Thoracic aorta (tissue), 2 donors: ENCODE measurements at places on chromosomes 16 and 17.

- DNase-seq: no peak
Measured at GRCh38 chr17:46027976-46028325, 28.9 kb downstream of the STH start.

DNA sequence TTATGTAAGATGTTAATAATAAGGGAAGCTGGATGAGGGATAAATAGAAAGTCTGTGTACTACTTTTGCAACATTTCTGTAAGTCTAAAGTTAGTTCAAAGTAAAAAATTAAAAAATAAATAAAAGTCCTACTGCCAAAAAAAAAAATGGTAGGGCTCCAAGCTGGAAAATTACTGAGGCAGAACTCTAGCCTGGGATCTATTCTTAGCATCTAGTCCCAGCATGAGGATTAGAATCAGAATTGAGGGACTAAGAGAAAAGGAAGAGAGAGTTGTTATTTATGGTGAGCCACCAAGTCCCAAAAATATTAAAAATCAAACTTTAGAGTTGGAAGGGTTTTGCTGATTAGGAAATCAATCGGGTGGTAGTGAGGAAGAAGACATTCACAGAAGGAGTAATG is 110.3 kb downstream of the CYB561 start:
- no peak for DNase-seq

GRCh38 chr16:3881499-3881990 is 1.0 kb upstream of the CREBBP start:
- no peak for DNase-seq

- no peak for DNase-seq
Measured at GRCh38 chr17:31738488-31738887, 120.6 kb downstream of the COPRS start.

DNA sequence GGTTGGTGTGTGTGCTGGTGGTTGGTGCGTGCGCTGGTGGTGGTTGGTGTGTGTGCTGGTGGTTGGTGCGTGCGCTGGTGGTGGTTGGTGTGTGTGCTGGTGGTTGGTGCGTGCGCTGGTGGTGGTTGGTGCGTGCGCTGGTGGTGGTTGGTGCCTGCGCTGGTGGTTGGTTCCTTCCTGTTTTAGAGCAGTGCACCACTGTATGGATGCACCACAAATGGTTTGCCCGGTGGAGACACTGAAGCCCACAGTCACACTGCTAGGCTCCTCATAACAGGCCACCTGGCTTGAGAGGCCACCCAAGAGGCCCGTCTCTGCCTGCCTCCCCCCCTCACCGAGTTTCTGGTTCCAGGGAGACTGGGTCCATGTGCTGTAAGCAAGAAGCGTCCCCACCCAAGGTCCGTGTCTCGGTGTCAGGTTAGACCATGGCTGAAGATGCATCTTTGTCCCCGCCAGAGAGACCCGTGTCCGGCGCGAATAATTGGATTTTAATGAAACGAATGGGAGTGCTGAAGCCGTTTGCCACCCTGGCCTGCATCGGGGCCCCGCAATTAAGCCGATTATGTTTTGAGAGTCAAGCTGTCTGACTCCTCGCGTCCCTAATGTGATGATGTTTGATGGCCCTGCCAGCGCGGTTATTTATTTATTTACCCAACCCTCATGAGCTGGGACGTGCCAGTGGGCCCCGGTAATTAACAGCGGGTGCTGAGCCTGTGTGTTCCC is 161.3 kb upstream of the GSE1 start:
- no peak for DNase-seq

GRCh38 chr16:84999857-85000480 is 11.4 kb downstream of the ZDHHC7 start:
- no peak for DNase-seq

- DNase-seq: no peak
Measured at GRCh38 chr17:38789185-38789584, 10.2 kb downstream of the PIP4K2B start.

DNA sequence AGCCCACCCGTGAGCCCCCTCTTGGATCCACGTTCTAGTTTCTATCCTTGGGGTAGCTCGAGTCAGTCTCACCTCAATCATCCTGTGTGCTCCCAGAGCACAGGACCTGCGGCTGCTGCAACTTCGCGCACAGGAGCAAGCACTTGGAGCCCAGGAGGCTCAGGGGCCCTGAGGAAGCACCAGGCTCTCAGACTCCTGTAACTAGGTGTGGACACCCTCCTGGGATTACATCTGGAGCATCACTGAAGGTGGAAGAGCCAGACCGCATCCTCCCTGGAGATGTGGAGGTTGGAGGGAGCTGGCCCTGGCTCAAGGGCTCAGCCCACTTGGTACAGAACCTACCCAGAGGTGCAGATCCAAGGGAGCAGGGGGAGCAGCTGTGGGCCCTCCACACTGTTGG is 2.7 kb downstream of the HBQ1 start:
- no peak for DNase-seq

- no peak for DNase-seq
Measured at GRCh38 chr16:53792161-53792951, 88.4 kb downstream of the FTO start.

DNA sequence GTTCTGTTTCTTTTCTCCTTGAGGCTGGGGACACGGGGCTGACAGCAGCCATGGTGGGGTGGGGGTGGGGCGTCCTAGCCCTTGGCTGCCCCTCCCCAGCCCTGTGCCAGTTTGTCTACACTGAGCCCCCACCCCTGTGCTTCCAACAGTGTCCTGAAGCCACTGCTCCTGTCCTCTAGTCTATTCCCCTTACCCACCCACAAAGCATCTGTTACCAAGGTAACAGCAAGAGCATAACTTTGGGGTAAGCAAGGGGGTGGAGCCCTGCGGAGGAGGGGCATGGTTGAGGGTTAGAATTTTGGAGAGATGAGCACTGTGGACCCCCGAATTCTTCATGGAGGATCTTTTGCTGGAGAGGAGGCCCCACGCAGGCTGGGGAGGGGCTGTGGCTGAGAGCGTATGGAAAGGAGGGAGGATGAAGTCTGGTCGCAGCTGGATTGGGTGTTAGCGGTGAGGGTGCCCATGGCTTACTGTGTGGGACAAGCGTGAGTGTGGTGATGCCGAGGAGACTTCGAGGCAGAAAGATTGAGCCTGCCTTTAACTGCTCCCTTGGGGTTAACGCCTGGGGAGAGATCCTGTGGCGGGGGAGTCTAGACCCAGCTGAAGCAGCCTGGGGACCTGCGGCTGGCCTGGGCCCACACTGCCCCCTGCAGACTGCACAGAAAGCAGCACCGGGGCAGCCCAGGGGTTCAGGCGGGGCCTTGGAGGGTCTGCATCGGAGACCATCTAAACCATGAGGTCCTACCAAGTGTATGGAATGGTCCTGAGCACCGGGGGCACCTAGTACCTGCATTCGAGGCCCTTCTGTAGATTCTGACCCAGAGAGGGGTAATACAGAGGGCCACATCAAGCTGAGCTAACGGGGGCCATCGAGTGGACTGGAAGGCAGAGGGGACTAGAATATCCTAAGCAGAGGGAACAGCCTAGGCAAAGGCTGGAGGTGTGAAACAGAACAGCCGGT is 6.1 kb upstream of the STAC2 start:
- no peak for DNase-seq

- no peak for DNase-seq
Measured at GRCh38 chr16:21167929-21168602, 9.6 kb downstream of the LDAF1 start.

DNA sequence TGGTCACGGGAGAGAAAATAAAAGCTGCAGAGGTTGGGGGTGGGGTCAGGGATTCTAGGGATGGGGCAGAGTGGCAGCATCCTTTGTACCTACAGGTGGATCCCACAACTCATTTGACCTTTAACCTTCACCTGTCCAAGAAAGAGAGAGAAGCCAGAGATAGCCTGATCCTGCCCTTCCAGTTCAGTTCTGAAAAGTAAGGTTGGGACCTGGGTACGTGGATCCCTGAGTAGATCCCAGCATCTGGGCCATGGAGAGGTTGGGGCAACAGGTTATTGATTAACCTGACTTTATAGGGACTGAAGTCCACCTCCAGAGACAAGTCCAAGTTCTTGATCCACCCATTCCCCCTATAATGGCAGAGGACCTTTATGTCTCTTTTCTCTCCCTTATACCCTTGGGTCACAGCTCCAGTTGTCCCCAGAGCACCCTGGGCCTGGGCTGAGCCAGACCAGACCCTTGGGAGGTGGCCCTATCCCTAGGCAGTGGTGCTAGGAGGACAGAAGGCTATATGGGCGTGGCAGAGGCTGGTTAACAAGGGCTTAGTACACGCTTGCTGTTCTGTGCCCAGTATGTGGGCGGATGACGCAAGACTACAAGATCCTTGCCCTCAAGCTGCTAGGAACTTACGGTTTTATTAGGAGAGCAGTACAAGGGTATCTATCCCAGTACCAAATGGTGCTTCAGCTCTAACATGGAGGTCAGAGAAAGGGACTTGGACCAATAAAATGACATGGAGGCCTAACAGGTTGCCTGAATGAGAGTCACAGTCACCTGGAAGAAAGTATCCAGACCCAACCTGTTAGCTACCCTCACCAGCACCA is 3.3 kb downstream of the CLDN7 start:
- DNase-seq: no peak

GRCh38 chr16:88941913-88942909 is 34.8 kb downstream of the CBFA2T3 start:
- no peak for DNase-seq

- no peak for DNase-seq
Measured at GRCh38 chr17:74197801-74198200, 5.7 kb upstream of the RPL38 start.

- DNase-seq: no peak
Measured at GRCh38 chr16:88407042-88407420, 24.3 kb downstream of the ZNF469 start.

GRCh38 chr17:55734128-55734781 is 11.6 kb upstream of the TMEM100 start:
- no peak for DNase-seq

DNA sequence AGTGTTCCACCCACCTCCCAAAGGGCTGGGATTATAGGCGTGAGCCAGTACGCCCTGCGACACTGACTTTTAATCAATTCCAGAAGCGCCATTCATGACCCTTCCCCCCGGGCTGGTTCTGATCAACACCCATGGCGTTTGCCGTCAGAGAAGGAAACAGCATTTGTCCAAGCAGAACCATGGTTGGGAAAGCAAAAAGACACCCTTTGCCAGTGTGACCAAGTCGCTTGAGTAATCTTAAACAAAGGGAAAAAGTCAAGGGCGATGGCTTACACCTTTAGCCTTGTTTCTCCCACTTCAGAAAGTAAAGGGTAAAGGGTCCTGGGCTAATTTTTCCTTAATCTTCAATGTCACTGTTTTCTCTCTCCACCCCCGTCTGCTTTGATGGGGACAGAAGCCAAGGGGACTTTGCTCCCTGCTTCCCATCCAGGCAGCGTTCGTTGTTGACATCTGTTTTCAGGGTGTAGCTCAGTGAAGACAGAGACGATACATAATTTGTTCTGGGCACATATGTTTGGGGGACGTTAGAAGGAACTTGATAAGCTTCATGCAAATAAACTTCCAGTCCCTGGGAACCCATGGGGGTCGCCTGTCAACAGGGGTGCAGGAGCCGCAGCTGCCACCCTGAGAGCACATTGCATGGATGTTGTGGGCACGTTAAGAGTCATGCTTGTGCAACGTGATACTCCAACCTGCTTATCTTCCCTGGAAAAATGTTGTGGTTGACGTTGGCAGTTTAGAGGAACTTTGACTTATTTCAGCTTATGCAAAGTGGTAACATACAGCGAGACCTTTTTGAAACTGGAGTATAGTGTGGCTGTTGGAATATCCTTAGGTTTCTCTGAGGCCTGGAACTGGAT is 50.6 kb upstream of the TANGO6 start:
- DNase-seq: no peak

DNA sequence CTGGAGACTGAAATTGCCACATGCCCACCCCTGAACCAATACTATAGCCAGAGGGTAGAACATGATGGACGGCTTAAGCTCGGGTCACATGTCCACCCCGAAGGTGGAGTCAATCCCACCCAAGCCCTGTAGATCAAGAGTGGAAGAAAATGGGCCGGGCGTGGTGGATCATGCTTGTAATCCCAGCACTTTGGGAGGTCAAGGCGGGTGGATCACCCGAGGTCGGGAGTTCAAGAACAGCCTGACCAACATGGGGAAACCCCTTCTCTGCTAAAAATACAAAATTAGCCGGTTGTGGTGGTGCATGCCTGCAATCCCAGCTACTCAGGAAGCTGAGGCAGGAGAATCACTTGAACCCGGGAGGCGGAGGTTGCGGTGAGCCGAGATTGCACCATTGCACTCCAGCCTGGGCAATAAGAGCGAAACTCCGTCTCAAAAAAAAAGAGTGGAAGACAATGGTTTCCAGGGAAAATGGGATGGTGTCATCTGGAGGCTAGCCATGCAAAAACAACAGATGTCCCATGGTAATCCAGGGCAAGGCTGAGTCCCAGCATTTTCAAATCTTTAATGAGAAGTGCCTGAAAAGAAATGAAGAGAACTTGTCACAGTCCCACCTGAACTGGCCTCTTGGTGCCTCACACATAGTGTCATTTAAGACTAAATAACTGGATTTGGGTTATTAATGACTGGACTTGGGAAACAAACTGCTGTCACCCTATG is 30.1 kb downstream of the CD300LF start:
- DNase-seq: no peak

DNA sequence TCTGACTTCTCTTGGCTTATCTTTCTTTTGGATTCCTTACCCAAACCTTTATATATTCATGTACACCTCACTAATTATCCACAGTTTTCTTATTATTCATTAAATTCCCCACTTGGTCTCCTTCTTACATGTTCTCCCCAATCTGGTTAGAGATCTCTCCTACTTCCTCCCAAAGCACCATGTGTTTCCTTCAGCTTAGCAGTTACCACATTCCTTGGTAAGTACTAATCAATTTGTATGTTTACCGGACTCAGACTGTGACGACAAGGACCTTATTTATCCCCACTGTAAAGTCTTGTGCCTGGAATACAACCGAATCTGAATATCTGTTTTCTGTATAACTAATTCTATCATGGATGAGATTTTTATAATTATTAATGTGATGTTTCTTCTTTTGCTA is 389.5 kb downstream of the KCNJ2 start:
- no peak for DNase-seq

- no peak for DNase-seq
Measured at GRCh38 chr17:41167561-41167960, 460 bp downstream of the KRTAP4-3 start.

DNA sequence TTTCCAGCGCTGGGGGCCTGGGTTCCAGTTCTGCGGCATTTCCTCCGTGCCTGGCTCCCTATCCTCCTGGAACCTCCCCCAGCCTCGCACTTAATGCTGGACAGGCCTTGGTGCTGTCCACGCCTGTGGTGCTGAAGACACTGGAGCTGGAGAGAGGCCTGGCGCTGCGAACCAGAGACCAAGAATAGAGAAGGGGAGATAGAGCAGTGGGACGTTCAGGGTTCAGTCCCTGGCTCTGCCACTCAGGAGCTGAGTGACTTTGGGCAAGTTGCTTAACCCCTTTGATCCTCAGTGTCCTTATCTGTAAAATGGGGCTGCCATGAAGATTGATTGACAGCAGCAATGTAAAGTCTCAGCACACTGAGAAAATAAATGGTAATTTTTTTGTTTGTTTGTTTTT is 11.9 kb downstream of the SBK1 start:
- no peak for DNase-seq

- DNase-seq: no peak
Measured at GRCh38 chr16:48637039-48637438, 27.1 kb upstream of the N4BP1 start.
